ENCODE measurements at places on chromosomes 16 and 17. TPM values are rescaled to one million over a fixed set of nuclear protein-coding genes. Genes with fewer than 3 reads are reported as not detected.
A peak's percentile ranks its signal among the peaks of the same experiment; 100 is the strongest.

The LRRC46 gene
- 1.3 TPM for total RNA-seq

GRCh38 chr17:68398691-68399637 lies 58.3 kb downstream of the WIPI1 start:
- DNase-seq: peak; percentile 68

GRCh38 chr16:84761448-84762368 lies 58.1 kb upstream of the CRISPLD2 start:
- no peak for DNase-seq

- DNase-seq: no peak
These were observed 42.2 kb upstream of the CORO6 start for GRCh38 chr17:29664743-29665480.

The GLIS2 gene
- 16.5 TPM for total RNA-seq

The KRTAP9-4 gene
- total RNA-seq: not detected

DNA sequence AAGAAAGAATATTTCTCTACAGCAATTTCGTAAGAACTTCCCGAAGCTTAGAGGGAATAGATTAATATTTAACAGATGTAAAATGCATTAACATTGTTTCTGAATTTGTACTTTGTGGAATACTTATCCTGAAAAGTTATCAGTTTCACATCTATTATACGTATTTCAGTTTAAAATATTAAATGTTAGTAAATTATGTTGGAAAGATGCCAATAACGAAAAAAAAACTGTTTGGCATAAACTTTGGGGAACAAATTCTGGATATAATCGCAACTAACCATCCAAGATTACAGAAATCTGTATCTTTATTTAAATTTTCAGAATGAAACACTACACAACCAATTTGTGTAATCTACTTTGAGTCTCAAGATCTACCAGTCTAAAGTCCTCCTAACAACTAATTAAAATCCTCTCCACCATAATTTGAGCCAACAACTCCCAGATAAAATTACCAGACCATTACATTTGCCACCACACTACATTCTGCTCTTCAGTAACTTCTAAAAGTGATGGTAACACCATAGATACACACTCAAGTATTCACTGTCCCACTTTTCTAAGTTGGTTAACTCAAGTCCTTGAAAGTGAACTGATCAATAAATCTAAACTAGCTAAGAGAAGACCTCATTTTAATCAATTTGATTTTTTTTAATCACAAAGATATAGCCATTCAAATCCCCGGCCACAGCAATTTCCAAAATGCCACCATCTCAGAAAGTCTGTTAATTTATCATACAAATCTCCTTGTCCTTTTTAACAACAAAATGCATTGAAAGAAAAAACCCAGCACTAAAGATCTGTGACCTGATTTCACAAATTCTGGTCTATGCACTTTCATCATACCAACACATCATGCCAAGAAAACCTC lies 2.0 kb downstream of the SIAH1 start:
- no peak for DNase-seq

The TCAP gene
- 2.3 TPM for total RNA-seq

The IL21R gene
- total RNA-seq: 0.86 TPM

DNA sequence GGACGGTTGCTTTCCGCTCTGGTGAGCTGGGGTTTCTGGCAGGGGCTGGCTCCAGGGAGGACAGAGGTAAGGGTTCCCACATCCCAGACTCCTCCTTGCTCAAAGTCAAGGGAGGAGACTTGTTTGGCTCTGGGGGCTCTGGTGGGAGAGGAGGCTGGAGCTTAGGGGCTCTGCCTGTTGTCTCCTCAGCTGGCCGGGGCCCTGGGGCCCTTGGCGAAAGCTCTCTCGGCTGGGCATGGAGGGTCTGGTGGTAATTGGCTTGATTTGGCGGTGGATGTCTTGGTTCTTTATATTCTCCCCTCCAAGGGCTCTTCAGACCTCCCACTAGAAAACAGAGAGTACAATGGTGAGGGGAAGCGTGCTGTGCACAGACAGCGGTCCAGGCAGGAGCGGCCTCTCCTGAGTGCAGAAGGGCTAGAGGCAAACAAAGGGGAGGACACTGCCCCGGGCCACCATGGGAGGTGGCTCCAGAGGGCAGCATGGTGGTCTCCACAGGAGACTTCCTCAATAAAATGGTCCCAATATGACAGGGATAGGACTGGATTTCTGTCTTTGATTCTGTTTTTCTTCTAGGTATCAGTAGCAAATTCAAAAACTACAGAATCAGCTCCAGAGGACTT lies 5.7 kb upstream of the SPATA32 start:
- no peak for DNase-seq

DNA sequence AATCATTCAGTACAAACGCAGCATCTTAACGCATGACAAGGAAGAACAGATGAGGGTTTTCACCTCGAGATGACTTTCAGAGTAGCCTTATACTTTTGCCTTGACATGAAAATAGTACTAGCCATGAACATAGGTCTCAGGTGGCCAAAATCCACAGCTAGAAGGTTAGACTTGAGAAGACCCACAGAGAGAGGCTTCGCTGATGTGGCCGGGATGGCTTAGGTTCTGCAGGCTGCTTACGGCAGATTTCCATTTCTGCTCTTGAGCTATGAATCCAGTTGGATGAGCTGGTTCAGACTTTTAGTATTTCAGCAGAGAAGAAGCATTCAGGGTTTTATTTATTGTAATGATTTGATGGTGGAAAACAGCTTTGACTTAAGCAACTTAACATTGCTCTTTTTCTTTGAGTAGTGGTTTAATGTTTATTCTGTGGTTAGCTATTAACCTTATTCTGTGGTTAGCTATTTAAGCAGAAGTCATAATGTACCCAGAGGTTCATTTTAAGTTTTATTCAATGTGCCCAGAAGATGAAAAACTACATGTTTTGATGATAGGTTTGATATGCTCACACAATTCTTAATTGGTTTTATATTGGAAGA lies 7.6 kb downstream of the KRT24 start:
- DNase-seq: no peak

The CCL16 gene
- not detected for total RNA-seq

DNA sequence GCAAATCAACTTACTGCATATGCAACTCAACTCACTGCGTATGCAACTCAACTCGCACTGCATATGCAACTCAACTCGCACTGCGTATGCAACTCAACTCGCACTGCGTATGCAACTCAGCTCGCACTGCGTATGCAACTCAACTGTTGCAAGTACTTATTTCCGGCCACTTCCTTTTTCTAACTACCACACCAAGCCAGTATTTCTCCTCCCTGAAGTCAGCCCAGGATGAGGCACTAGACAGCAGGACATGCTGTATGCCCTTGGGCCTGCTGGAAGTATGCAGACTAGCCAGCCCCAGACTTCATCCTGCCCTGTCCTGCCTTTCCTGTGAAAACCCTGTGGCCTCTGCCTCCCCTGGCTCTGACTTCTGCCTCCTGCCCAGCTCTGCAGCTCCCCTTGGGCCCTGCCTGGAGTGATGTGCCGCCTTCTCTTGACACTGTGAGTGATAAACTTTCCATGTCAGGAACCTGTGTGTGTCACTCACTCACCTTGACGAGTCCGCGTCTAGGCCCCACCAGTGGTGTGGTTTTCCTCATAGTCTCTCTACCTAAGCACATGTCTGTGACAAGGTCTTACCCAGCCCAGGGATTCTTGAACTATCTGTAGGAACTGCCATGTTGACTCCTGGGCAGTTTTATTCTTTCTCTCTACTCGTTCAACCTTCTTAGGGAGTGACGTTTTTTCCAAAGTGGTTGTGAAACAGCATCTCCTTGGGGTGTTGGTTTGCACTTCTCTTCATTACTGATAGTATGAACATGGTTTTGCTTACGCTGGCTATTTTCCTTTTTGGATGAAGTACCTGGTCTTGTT lies 16.4 kb downstream of the ZNF778 start:
- DNase-seq: no peak

- DNase-seq: no peak
These were observed 194.0 kb upstream of the CIBAR2 start for GRCh38 chr16:85306071-85306792.

DNA sequence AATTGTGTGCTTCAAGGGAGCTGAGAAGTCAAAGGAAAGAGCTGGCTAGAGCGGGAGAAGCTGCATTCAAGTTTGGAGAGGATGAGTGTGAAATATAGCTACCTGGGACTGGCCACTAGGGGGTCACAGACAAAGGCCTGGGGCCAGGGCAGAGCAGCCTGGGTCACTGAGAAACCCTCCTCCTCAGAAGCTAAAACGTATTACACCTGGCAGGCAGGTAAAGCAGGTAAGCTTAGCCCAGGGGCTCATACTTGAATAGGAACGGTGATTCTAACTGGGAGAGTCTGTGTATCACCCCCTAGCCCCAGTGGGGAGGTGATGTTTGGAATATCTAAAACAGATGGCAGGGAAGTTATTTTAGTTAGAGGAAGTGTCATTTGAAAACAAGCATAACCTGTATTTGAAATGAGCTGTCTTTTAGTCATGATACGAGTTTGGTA lies 6.8 kb downstream of the KRT37 start:
- DNase-seq: no peak

The CEP295NL gene
- total RNA-seq: 6.4 TPM

The METRN gene
- 134 TPM for total RNA-seq

DNA sequence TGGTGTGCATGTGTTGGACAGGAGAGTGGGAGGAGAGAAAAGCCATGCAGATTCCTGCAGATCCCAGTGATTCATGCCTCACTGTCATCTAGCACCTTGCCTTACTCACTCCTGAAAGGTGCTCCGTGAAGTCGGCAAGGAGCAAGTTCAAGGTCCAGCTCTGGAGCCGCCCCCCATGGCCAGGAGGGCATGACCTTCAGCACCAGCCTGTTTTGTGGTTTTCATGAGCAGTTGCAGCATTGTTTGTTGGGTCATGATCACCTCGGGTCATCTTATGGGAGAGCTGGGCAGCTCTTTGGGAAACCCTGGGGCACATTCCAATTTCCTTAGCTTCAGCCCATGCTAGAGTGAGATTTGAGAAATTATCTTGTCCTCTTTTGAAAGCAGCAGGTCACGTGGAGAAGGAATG lies 137.5 kb upstream of the IRX3 start:
- no peak for DNase-seq

- peak; percentile 81 for DNase-seq
These were observed 36.3 kb downstream of the MYO18A start for GRCh38 chr17:29143894-29144293.

The RNF157 gene
- 17.8 TPM for total RNA-seq

DNA sequence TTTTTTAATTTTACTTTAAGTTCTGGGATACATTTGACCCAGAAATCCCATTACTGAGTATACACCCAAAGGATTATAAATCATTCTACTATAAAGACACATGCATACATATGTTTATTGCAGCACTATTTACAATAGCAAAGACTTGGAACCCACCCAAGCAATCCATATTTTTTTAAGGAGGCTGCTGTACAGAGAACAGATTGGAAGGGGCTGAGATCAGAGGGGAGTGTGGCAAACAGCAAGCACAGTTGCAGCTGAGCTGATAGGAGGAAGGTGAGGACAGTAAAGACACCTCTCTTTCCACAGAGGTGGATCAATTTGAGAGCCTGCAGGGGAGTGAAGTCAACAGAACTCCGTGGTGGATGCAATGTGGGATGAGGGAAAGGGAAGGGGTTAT lies 10.2 kb upstream of the TMEM238L start:
- DNase-seq: no peak

The RAMP2 gene
- total RNA-seq: 4.6 TPM

GRCh38 chr16:275041-275641 lies 603 bp downstream of the RGS11 start:
- no peak for DNase-seq
